ENCODE measurements at places on chromosomes 16 and 17.

GRCh38 chr17:75610103-75610984, 22.7 kb downstream of the MYO15B start:
- no peak for DNase-seq

DNA sequence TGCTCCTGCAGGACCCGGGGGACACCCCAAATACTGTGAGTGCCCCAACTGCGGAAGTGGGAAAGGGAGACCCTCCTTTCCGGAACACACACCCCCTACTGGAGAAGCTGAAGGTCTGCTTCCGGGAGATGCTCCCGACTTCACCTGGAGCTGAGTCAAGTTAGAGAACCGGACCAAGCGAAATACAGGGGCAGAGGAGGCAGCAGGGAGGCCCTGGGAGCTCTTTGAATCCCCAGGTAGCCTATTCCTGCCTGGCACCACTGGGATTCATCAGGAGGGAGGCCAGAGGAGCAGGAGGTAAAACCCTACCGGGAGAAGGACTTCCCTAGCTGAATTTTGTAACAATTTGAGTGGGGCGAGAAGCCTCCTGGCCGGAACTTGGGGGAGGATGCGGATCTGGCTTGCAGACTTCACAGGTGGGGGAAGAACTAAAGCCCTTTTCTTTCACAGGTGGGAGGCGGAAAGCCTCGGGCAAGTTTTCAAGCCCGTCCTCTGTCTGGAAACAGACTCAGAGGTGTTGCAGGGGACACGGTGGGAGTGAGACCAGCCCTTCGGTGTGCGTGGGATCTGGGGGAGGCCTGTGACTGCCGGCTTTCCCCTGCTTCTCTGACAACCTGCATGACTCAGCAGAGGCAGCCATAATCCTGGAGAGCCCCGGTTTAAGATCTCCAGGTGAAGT, 22.4 kb upstream of the TEKT1 start:
- DNase-seq, result no peak

DNA sequence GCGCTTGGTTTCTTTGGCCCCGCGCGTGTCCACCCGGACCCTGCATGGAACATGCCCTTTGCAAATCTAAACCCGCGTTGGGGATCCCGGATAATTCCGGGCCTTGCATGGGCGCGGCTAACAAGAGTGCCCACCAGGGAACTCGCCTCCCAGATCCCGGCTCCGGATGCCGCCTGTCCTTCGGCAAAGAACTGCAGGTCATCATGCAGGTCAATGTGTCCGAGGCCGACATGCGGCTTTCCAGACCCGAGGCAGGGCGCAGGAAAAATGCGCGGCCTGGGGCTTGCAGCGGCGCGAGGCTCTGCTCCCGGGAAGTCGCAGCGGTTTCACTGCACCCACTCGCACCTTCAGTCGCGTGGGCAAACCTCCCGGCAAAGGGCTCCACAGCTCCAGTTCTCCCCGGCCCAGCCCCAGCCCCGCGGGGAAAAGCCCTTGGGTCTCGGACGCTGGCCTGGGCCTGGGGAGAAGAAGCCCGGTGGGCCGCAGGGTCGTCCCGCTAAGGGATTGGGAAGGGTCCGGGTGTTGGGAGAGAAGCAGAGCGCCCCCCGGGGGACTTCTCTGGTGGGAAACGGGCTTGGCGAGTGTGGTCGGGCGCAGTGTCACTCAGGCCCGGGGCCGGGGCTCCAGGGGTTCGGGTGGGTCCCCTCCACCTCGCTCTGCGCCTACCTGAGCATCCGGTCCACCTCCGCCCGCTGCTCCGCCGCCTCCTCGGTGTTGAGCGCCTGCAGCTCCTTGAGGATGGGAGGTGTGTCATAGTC, 805 bp downstream of the HNF1B start:
- no peak for DNase-seq

- no peak for DNase-seq
Measured at GRCh38 chr17:82017612-82018151, 5.0 kb downstream of the CENPX start.

DNA sequence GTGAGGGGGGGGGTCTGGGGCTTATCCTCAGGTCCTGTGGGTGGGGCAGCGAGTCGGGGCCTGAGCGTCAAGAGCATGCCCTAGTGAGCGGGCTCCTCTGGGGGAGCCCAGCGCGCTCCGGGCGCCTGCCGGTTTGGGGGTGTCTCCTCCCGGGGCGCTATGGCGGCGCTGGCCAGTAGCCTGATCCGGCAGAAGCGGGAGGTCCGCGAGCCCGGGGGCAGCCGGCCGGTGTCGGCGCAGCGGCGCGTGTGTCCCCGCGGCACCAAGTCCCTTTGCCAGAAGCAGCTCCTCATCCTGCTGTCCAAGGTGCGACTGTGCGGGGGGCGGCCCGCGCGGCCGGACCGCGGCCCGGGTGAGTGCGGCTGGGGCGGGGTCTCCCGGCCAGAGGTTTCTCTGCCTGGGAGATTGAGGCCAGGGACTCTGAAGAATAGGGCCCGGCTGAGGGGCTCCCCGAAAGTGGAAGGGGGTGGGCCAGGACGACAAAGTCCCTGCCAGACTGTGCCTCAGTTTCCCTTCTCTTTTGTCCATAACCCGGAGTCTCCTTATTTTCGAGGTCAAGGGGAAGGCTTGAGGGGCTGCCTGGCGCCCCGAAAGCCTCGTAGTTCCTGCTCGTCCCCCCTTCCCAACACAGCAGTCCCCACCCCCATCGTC, at the start of gene FGF11:
TSS of gene FGF11 (plus strand) at position 51 of the 651 bp plus-strand sequence. CDS start at position 160, 109 bp downstream.
- no peak for DNase-seq

GRCh38 chr17:50832267-50832863, 3.0 kb upstream of the WFIKKN2 start:
- DNase-seq, result no peak
